ENCODE measurements at places on chromosomes 2 and 18.
A peak's percentile ranks its signal among the peaks of the same experiment; 100 is the strongest.

- no peaks in the 10 kb centered on the region for H3K36me3 ChIP-seq
- no peak for DNase-seq
- no peak overlapping the region for H3K4me3 ChIP-seq
- H3K27ac ChIP-seq, result no peak overlapping the region
- H3K27me3 ChIP-seq, result no peaks in the 10 kb centered on the region
- no peaks in the 10 kb centered on the region for H3K4me1 ChIP-seq
These were observed 19.6 kb upstream of the GULP1 start for GRCh38 chr2:188272121-188272520.

- peaks cover 2% of the 10 kb centered on the region for H3K27me3 ChIP-seq
- no peak for DNase-seq
- H3K27ac ChIP-seq, result no peak overlapping the region
- H3K36me3 ChIP-seq, result no peaks in the 10 kb centered on the region
- H3K4me1 ChIP-seq, result no peaks in the 10 kb centered on the region
These were observed 178.4 kb upstream of the TPO start for GRCh38 chr2:1234731-1235308.

- peaks cover 4% of the 10 kb centered on the region for H3K27me3 ChIP-seq
- H3K4me3 ChIP-seq, result no peak overlapping the region
- H3K4me1 ChIP-seq, result peaks cover 26% of the 10 kb centered on the region
- no peak overlapping the region for H3K27ac ChIP-seq
These were observed 240.8 kb upstream of the PIK3C3 start for GRCh38 chr18:41713969-41714825.

- no peak overlapping the region for H3K4me3 ChIP-seq
- no peak for DNase-seq
- H3K4me1 ChIP-seq, result peaks cover 7% of the 10 kb centered on the region
- no peaks in the 10 kb centered on the region for H3K27me3 ChIP-seq
- no peak overlapping the region for H3K27ac ChIP-seq
- no peaks in the 10 kb centered on the region for H3K36me3 ChIP-seq
These were observed 96.8 kb upstream of the DNAJC10 start for GRCh38 chr2:182619276-182619675.

DNA sequence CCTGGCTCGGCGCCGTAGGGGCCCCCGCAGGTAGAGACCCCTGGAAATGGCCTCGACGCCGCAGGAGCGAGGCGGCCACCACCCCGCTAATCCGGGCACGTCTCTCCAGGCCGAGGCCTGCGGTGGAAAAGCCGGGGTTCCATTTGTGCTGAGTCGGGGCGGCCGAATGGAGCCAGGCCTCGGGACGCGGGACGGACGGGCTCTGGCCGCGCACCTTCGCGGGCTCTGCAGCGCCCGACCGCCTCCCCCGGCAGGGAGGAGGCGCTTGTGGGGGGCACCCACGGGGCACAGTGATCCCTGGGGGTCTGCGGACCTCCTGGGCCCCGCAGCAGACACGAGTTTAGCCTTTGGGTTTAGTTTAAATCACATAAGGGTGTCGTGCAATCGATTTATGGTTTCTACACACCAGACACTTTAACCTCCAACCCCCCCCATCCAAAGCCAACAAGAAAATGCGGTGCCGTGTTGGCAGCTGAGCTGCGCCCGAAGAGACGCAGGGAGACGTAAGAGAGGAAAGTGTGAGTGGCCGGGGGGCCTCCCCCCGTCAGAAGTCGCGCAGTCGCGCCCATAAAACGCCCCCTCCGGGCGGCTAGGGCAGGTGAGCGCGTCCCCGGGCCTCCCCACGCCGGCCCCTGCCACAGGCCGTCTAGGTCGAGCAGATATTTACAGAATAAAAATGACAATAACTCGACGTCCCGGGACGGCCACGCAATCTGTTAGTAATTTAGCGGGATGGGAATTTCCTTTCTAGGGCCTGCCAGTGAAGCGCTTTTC, 1.0 kb upstream of the NFATC1 start:
- H3K4me3 ChIP-seq, result peak overlapping the region; percentile 45
- no peak overlapping the region for H3K27ac ChIP-seq
- no peak for DNase-seq

DNA sequence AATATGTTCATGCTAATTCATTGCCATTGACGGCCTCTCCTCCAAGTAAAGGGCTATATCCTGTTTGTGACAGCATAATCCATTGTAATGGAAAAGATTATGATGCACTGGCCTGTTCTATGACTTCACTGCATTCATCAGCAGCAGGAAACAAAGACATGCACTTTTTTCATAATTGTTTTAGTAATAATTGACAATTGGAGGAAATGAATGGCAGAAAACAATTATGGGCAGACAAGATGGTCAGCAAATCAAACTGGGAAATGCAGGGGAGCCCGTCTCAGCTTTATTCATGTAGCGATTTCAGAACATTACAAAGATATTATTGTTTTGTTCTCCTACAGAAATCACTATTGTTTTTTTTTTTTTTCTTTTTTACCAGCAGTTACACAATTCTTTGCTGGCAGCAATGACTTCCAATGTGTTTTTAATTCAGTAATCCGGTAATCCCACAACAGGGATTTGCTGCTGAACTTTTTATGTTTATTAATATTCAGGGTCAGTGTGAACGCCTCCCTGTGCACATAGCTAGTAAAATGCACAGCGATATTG, 33.8 kb upstream of the RASGRP3 start:
- H3K27ac ChIP-seq, result no peak overlapping the region
- H3K27me3 ChIP-seq, result peaks cover 18% of the 10 kb centered on the region
- no peak overlapping the region for H3K4me3 ChIP-seq
- H3K4me1 ChIP-seq, result no peaks in the 10 kb centered on the region

DNA sequence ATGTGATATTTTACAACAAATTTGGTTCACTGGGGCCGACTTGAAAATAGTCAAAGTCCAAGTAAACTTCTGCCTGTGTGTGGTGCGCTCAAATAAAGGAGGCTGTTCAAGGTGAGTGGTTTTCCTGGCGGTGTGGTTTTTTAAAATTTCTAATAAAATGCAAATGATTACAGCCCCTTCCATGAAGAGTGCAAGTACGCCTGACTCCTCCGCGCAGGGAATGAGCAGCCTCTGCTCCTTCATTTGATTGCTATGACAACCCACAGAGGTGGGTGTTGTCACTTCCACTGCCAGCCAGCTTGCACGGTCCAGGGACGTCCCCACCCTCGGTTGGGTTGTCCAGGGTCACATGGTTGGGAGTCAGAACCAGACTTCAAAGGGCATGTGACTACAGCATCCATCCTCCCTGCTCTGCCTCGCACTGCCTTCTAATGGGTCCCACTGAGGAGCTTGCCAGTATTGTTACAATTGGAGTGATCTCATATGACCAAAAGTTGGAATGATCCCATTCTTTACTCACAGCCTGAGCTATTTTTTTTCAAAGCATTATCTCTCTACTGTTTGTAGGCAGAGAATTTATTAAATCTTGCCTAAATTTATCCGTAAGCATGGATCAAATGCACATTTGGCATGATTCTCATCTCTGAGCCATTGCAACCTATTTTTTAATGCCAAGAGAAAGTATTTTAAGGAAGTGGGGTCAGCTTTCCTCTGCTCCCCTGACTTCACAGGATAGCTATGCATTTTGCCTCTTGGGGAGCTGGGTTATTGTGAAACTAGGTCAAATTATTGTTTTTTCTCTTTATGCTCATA, 121.3 kb downstream of the AGAP1 start:
- H3K4me1 ChIP-seq, result peaks cover 18% of the 10 kb centered on the region
- no peaks in the 10 kb centered on the region for H3K27me3 ChIP-seq
- no peak overlapping the region for H3K27ac ChIP-seq
- no peak for DNase-seq
- no peak overlapping the region for H3K4me3 ChIP-seq
- H3K36me3 ChIP-seq, result no peaks in the 10 kb centered on the region

GRCh38 chr18:37383036-37383785, 182.4 kb downstream of the CELF4 start:
- H3K4me3 ChIP-seq, result no peak overlapping the region
- H3K27me3 ChIP-seq, result peaks cover 21% of the 10 kb centered on the region
- no peaks in the 10 kb centered on the region for H3K36me3 ChIP-seq
- DNase-seq, result no peak

DNA sequence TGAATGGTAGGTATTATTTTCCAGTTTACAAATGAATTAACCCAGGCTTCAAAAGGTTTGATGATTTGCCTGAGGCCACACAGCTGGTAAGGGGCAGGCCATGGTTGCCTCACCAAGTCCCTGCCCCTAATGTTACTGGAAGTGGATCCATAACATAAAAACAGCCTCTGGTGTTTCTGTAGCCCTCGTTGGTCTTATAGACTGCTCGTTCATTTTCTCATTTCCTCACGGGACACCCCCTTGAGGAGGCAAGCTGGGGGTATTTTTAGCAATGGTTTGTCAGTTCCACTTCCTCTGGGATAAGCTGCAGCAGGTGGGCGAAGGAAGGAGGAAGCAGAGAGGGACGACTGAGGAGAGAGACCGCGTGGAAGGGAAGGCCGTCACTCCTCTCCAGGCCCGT, 32.9 kb upstream of the NDUFV2 start:
- no peaks in the 10 kb centered on the region for H3K4me1 ChIP-seq
- H3K4me3 ChIP-seq, result no peak overlapping the region
- no peak for DNase-seq

DNA sequence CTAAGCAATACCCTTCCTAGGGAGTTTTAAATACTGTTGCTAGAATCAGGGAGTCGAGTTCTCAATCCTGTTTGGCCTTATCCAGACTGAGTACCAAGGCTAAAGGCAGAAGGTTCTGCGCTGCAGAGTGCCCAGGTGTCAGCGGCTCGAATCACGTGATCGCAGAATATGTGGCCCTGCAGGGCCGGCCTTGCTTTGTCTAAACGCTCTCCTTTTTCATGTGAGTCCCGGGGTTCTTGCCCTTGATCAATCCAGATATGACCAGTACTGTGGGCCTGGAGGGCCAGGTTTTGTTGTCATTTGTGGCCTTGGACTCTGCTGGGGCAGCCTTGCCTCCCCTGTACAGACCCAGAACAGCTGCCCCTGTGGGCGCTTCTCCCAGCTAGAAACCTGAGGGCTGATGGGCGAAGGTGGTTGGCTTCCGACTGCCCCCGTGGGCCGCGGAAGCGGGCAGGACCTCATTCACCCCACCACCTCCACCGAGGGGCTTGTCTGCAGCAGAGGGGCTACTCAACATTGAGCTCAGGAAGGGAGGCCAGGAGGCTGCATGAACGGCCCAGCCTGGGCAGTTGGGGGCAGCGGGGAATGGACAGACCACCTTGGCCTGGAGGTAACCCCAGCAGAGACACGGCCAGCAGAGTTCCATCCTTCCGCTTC, 225.0 kb downstream of the ALPK2 start:
- peaks cover 6% of the 10 kb centered on the region for H3K27me3 ChIP-seq
- peaks cover 10% of the 10 kb centered on the region for H3K4me1 ChIP-seq
- no peak for DNase-seq
- no peak overlapping the region for H3K4me3 ChIP-seq
- H3K27ac ChIP-seq, result no peak overlapping the region
- H3K36me3 ChIP-seq, result peaks cover 9% of the 10 kb centered on the region

DNA sequence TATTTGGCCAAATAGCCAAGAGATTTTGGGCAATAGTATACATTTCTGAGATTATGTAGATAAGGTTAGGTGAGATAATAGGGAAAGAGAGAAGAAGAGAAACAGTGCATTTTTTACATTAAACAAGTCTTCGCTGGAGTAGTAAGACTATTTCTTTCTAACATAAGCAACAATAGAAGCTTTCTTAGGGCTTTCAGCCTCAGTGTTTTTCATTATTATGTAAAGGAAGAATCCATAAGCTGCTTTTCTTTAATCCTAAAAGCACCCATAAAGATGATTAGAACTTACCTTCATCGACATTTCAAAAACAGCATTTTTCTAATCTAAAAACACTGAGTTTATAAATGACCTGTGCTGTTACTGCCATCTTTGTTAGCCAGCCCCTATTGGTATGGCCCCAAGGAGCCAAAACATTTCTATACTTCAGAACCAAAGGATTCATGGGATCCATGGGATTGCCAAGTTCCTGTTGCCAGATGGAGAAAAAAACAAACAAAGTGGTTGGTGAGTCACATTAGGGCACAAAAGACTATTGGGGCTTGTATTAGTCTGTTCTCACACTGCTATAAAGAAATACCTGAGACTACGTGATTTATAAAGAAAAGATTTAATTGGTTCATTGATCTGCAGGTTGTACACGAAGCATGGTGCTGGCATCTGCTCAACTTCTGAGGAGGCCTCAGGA, 88.2 kb downstream of the SCG2 start:
- H3K36me3 ChIP-seq, result no peaks in the 10 kb centered on the region
- DNase-seq, result no peak
- peaks cover 14% of the 10 kb centered on the region for H3K27me3 ChIP-seq
- peaks cover 1% of the 10 kb centered on the region for H3K4me1 ChIP-seq

DNA sequence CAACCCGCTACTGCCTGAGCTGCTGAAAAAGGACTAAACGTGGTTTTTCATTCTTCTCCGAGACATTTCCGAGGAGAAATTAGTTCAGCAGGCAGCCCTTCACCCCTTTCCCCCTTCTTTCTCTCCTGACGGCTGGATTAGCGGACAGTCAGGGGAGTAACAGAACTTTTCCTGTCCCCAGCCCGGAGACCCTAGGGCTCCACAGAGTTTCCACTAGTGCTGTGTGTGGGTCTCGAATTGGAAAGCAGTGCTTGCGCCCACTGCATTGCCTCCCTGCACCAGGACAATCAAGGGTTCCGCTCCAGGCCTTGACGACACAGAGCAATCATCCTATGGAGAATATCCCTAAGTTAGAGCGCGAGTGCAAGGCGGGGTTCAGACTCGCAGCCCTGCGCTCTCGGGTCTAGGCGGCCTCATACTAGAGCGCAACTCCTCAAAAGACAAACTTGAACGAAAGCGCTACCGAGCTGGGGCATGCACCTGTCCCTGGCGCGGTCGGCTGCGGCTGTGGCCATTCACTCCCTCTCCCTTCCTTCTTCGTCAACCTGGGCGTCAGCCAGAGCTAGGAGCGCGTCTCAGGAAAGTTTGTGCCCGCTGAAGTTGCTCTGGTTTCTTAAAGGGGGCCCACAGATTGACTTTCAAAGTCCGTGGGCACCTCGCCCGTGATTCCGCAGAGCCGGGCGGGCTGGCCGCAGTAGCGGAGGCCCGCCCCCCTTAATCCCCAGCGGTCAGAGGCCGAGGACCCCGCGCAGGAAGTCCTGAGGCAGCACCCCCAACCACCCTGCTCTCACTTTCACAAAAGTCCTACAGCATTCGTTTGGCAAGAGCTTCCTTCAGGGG, 801 bp downstream of the OSR1 start:
- H3K27ac ChIP-seq, result peak overlapping the region; percentile 79
- H3K4me3 ChIP-seq, result peak overlapping the region; percentile 85
- H3K36me3 ChIP-seq, result peaks cover 10% of the 10 kb centered on the region
- DNase-seq, result no peak
- H3K27me3 ChIP-seq, result peaks cover 75% of the 10 kb centered on the region

DNA sequence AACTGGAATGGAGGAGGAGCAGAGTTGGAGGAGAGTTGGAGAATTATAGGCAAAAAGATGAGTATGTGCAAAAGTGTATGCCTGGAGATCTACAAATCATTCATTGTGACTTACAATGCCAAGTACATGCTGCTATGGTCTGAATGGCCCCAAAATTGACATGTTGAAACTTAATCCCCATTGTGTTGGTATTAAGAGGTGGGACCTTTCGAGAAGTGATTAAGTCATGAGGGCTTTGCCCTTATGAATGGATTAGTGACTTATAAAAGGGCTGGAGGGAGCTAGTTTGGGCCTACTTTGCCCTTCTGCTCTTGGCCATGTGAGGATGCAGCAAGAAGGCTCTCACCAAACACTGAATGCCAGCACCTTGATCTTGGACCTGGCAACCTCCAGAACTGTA, 6.3 kb upstream of the RBMS1 start:
- DNase-seq, result no peak
- no peaks in the 10 kb centered on the region for H3K4me1 ChIP-seq
- no peaks in the 10 kb centered on the region for H3K36me3 ChIP-seq
- H3K27ac ChIP-seq, result no peak overlapping the region

GRCh38 chr2:203533676-203534591, 1.2 kb downstream of the RAPH1 start:
- H3K36me3 ChIP-seq, result no peaks in the 10 kb centered on the region
- H3K27me3 ChIP-seq, result peaks cover 7% of the 10 kb centered on the region
- DNase-seq, result no peak
- H3K4me1 ChIP-seq, result peaks cover 16% of the 10 kb centered on the region
- peak overlapping the region; percentile 65 for H3K4me3 ChIP-seq

All from progenitor cell of endocrine pancreas (in vitro differentiated cells).